ENCODE measurements at places on chromosomes 4 and X. TPM values are rescaled to one million over a fixed set of nuclear protein-coding genes. Genes with fewer than 3 reads are reported as not detected.

ZNF141 gene
- total RNA-seq: 12.1 TPM

TLR10 gene
- not detected for total RNA-seq

IL2 gene
- total RNA-seq: not detected

SYP gene
- total RNA-seq: 0.28 TPM

ADGRG2 gene
- total RNA-seq: under 0.01 TPM

COX7B2 gene
- total RNA-seq: not detected

CXCL11 gene
- not detected for total RNA-seq

TACC3 gene
- total RNA-seq: 3.9 TPM

GASK1B gene
- 81.7 TPM for total RNA-seq

APLN gene
- total RNA-seq: 14.9 TPM

TMPRSS11A gene
- total RNA-seq: not detected

F9 gene
- total RNA-seq: not detected

SPANXC gene
- not detected for total RNA-seq

GPR50 gene
- total RNA-seq: not detected

F11 gene
- not detected for total RNA-seq

SLC4A4 gene
- total RNA-seq: 21.1 TPM

TMEM184C gene
- 62.0 TPM for total RNA-seq

STATH gene
- not detected for total RNA-seq

CLTRN gene
- under 0.01 TPM for total RNA-seq

ATOH1 gene
- total RNA-seq: not detected

TMEM47 gene
- 101 TPM for total RNA-seq

CDKL5 gene
- 1.9 TPM for total RNA-seq

CXCL1 gene
- 80.9 TPM for total RNA-seq
